ENCODE measurements at places on chromosomes 2 and 18.

DNA sequence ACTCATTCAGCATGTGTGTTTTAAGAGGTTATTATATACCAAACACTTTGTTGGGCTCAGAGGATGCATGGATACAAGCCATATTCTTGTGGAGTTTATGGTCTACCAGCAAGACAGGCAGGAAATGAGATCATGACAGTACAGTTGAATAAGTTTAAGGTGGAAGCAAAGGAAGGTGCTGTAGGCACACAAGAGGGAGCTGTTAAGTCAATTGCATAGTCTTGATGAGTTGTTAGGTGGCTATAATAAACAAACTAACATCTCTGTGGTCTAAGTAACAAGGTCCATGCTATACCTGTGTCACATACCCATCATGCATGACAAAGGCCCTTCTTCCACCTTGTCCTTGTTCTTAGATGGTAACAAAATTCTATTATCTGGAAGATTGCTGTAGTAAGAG is 538.3 kb downstream of the CNTNAP5 start:
- no peak overlapping the region for H3K27ac ChIP-seq
- no peak overlapping the region for H3K4me3 ChIP-seq
- H3K27me3 ChIP-seq: no peaks in the 10 kb centered on the region
- H3K36me3 ChIP-seq: no peaks in the 10 kb centered on the region
- H3K4me1 ChIP-seq: no peaks in the 10 kb centered on the region
- DNase-seq: no peak

GRCh38 chr18:77822632-77823031 is 573.0 kb downstream of the GALR1 start:
- H3K36me3 ChIP-seq: no peaks in the 10 kb centered on the region
- peaks cover 2% of the 10 kb centered on the region for H3K27me3 ChIP-seq
- H3K4me3 ChIP-seq: no peak overlapping the region
- no peaks in the 10 kb centered on the region for H3K4me1 ChIP-seq
- no peak overlapping the region for H3K27ac ChIP-seq

DNA sequence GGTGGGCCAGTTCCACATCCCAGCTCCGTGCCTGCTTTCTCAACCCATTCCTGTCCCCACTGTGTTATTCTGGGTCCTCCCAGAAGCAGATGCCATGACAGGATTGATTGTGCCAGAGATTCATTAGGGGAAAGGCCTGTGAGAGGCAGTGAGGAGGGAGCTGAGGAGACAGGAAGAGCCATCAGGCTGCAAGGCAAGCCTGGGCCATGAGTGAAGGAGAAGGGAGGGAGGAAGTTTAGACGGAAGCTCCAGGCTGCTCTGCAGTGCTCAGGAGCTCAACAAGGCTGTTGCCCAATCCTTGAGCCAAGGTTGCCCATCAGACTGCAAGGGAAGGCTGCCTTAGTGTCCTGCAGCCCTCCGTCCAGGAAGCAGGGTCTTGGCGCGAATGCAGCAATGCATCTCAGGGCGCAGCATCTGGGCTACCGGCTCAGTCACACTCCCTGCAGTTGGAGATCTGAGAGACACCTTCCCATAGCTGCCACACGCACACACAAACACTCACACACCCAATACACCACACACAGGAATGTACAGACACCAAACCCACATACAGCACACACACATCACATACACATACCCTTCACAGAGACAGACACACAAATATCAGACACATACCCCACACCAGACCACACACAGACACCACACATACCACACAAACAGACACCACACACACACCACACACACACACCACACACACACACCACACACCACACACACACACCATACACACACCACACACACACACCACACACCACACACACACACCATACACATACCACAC is 139.5 kb upstream of the NDUFV2 start:
- no peak overlapping the region for H3K27ac ChIP-seq
- no peaks in the 10 kb centered on the region for H3K27me3 ChIP-seq
- DNase-seq: no peak
- no peak overlapping the region for H3K4me3 ChIP-seq

DNA sequence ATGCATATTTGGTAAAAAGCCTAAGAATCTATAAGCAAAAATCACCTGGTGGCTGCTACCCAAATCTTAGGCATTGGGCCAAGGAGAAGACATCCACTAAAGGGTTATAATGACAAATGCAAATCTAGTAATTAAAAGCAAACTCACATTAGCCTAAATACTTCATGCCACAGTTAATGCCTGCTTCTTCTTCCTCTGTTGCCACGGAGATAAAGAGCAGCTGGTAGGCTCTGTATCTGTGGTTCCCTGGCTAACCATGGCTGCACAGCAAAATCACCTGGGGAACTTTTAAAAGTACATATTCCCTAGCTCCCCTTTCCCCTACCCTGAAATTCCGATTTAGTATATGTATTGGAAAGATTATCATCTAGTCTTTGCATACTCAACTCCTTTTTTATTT is 114.3 kb downstream of the LNPK start:
- peaks cover 20% of the 10 kb centered on the region for H3K27me3 ChIP-seq
- H3K4me3 ChIP-seq: no peak overlapping the region
- H3K4me1 ChIP-seq: no peaks in the 10 kb centered on the region
- H3K27ac ChIP-seq: no peak overlapping the region

Data from activated CD4-positive, alpha-beta memory T cell treated with anti-CD3 and anti-CD28 coated beads for 36 hours (primary cell).